ENCODE measurements at places on chromosomes 4 and X.

DNA sequence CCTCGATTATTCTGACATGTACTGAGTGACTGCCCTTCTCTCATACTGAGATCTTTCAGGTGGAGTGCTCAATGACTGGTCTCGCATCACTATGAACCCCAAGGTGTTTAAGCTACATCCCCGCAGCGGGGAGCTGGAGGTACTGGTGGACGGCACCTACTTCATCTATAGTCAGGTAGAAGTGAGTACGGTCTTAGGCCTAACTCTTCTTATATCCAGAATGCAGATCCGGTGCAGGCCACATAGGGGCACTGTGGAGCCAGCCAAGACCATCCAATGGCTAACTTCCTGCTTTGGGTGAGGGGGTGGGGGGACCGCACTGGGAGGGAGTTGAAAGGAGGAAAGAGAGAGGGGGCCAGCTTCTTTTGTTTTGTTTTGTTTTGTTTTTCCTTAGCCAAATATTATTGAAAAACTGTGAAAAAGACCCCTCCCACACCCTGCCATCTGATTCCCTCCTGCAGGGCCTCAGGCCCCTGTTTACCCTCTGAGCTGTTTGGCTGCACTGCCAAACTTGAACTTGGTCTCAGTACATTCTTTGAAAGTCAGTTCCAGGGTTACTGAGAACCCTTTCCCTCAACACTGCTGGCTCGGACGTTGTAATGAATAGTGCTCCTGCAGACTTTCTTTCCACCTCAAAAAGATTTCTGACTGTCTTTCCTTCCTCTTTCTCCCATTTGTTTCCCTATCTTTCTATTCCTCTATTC lies 16.2 kb downstream of the AWAT2 start:
- DNase-seq, result no peak

DNA sequence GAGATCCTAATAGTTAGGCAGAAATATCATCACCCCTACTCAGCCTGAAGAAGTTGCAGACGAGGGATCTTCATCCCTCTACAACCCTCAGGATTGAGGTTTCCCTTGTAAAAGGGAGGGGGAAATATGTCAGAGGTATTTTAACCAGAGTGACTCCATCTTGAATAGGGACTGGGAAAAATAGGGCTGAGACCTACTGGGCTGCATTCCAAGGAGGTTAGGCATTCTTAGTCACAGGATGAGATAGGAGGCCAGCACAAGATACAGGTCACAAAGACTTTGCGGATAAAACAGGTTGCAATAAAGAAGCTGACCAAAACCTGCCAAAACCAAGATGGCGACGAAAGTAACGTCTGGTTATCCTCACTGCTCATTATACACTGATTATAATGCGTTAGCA lies 17.5 kb downstream of the IL13RA2 start:
- no peak for DNase-seq

GRCh38 chrX:20530406-20530921 lies 263.8 kb upstream of the RPS6KA3 start:
- DNase-seq, result peak; percentile 55

- DNase-seq, result no peak
Measured at GRCh38 chrX:53294024-53294648, 12.8 kb upstream of the IQSEC2 start.

- DNase-seq, result no peak
Measured at GRCh38 chr4:159178151-159178546, 75.3 kb downstream of the RAPGEF2 start.

DNA sequence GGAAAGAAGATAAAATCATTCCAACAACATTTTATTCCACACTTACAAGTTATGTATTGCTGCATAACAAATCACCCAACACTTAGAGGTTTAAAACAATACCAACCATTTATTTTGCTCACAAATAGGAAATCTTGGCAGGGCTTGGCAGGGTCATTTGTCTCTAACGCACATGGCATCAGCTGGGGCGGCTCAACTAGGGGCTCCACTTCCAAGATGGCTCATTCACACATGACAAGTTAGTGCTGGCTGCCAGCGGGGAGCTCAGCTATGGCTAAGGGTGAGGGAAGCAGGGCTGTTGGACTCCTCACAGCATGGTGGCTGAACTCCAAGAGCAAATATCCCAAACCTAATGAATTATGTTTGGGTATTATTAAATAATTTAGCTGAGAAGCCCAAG lies 377.0 kb downstream of the ZNF674 start:
- no peak for DNase-seq

- DNase-seq, result no peak
Measured at GRCh38 chr4:37815591-37815990, 10.9 kb upstream of the PGM2 start.

- DNase-seq, result no peak
Measured at GRCh38 chr4:76494243-76494642, 59.2 kb downstream of the SHROOM3 start.

DNA sequence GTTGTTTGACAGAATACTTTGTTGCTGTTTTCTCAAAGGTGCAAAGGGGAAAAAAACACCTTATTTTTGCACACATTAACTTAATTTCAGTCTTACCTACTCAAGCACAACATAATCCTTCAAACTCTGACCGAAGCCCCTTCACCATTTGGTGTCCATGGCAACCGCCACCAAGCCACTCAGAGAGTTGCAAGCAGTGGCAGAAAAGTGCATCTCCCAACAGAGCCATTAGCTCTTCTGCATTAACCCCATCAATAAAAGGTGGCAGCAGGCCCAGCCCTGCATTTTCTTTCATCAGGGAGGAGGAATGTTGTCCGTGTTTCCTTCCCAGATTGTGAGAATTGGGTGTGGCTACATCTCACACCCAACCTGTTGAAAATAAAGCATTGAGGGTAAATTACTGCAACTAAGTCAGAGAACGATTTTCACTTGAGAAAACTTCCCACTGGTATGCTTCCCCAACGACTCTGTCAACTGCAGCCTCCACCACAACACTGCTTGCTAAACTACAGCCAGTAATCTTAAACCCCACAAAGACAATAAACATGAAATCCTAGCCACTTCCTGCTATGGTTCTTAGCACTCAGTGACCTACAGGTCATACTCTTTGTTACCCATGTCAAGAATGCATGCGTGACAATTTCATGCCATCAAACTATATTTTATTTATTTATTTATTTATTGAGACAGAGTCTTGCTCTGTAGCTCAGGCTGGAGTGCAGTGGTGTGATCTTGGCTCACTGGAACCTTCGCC lies 154.0 kb downstream of the GRIA3 start:
- no peak for DNase-seq

DNA sequence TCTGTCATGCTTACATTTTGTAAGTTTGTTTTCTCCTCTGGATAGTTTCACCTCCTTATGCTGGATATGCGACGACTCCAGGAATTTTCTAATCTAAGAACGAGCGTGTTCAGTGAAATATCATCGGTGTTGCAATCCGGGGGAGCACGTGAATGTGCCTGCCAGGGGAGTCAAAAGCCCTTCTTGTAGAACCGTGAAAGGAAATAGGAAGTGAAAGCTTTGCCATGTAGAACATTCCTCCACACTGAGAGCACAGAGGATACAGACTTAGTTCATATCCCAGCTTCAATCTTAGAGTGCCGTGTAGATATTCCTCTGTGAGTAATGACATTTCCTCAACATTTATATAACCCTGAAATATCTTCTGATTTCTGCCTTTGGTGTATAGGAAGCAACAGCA lies 121.2 kb downstream of the VEGFC start:
- DNase-seq, result no peak

- no peak for DNase-seq
Measured at GRCh38 chr4:67635331-67635730, 65.6 kb downstream of the UBA6 start.

DNA sequence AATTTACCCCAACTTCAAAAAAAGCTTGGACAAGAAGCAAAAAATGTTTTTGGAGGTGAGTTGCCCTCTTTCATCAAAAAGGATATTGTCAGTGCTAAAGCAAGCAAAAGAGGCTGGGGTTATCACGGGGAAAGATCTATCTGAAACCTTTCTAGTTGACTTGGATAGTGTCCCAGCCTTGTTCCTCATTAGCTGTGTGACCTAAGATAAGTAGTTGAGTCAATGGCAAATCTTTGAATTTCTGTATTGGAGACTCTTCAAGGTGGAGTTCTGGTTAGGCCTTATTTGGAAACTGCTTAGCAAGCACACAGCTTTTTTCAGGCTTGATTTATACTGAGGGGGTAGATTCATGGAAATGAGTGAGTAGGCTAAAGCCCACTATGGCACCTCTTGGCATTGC lies 271.6 kb downstream of the GRIA3 start:
- no peak for DNase-seq

- no peak for DNase-seq
Measured at GRCh38 chr4:71188156-71188640, 150.6 kb upstream of the SLC4A4 start.

DNA sequence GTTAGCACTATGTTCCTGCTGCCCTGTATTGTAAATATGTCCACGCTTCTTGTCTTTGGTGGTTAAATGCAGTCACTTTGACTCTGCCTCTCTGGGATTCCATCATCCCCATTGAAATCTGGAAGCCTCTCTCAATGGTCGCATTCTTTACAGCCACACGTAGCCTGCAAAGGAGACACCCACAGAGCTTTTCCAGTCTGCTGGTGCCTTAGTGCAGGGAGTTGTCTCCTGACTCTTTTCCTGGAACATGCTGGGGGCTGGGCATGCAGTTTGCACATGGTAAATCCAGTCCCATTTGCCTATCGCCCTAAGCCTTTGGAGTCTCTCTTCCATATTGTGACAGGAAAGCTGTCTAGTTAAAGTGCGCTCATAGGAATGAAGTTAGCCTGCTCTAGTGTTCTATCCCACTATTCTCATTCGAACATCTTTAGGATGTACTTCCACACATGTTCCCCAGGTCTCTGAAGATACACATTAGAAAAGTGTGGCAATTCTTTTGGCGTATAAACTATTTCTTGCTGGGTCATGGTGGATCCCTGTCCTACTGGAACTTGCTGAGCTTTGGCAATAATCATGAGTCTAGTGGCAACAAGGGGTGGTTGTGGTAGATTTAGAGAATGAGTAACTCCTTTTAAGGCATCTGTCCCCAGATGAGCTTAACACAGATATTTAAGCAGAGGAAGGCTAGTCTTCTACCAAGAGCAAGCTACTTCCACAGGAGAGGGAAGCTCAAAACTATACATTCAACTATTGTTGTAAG lies 33.7 kb downstream of the COQ2 start:
- DNase-seq, result no peak
